Kidney glomerular epithelial cell (primary cell): ENCODE measurements at places on chromosomes 6 and 20.

GRCh38 chr20:33851842-33852466 is 40.8 kb downstream of the CHMP4B start:
- no peak for DNase-seq

- no peak for DNase-seq
These were observed 42.7 kb upstream of the EZR start for GRCh38 chr6:158861686-158862381.

DNA sequence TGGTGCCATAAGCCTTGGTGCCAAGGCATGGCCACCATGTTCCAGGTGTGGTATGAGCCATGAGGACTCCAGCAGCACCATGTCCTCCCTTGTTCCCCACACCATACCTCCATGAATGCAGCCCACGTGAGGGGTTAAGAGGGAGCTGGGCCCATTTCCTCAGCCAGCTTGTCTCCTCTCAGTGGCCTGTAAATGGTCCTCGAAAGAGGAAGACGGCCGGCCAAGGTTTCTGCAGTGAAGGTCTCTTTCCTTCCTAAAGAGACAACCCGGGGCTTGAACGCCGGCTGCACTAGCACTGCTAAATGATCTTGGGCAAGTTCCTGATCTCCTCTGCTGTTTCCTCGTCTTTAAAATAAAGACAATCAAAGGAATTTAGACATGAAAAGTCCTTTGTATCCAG is 154.0 kb downstream of the BMP7 start:
- DNase-seq: no peak

DNA sequence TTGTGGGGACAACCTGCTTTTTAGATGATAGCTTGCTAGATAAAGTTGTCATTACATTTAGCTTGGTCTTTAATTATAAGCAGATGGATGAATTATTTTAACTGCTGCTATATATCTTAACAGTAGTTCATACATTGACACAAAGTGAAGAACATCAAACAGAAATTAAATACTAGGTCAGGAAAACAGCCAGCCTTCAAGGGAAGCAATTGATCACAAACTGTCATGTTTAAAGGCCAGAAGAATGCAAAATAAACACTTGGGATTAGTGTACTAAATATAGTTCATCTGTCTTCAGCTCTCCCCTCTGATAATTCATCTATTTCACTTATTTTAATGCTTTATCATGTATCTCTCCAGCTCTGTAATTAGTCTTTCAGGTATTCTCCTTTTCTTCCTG is 225.1 kb upstream of the FERMT1 start:
- DNase-seq: no peak
